ENCODE measurements at places on chromosomes 2 and 18. TPM values are rescaled to one million over a fixed set of nuclear protein-coding genes. Genes with fewer than 3 reads are reported as not detected.
A peak's percentile ranks its signal among the peaks of the same experiment; 100 is the strongest.

DNA sequence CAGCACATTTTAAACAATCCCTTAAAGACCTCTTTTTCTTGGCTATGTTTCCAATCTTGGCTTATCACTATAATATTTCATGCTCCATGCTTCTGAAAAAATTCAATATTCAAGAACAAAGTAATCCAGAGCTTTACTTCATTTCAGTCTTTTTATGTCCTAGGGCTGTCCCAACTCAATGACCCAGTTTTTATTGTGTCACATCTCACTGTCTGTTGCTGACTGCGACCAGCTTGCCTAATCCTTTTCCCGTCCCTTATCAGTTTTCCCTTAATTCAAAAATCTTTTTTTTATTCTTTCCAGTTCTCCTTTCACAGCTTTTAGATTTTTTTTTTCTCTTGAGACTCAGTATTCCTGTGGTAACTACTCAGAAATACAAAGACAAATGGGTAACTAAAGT is 10.2 kb downstream of the TMEM17 start:
- no peak overlapping the region for H3K4me3 ChIP-seq
- no peak for DNase-seq
- no peaks in the 10 kb centered on the region for H3K27me3 ChIP-seq
- no peaks in the 10 kb centered on the region for H3K36me3 ChIP-seq

DNA sequence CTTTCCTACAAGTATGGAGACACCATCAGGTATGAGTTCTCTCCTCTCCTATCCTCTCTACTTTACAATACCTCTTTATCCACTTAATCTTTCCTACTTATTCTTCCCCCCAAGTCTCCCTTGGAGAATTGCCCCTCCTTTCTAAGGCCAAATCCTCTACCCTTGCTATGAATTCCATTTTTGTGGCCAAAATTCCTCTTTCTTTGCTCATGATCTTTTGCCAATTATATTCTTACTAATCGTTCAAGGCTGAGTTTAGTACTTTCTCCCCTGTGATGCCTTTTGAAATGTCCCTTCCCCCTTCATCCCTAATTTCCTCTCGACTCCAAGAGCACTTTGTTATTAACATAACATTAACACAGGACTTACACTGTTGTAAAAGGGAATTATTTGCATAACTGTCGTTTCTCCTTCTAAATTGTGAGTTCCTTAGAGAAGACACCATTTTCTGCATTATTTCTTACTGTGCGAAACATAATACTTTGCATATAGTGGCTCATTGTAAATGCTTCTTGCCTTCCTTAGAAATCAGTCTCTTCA is 133.4 kb downstream of the KCTD1 start:
- H3K4me1 ChIP-seq, result no peaks in the 10 kb centered on the region
- no peaks in the 10 kb centered on the region for H3K27me3 ChIP-seq
- H3K4me3 ChIP-seq, result no peak overlapping the region
- DNase-seq, result no peak

Gene PLEK
- not detected for total RNA-seq

- no peak overlapping the region for H3K4me3 ChIP-seq
- no peaks in the 10 kb centered on the region for H3K27me3 ChIP-seq
Observed at GRCh38 chr2:191376981-191377629, 131.9 kb downstream of the MYO1B start.

DNA sequence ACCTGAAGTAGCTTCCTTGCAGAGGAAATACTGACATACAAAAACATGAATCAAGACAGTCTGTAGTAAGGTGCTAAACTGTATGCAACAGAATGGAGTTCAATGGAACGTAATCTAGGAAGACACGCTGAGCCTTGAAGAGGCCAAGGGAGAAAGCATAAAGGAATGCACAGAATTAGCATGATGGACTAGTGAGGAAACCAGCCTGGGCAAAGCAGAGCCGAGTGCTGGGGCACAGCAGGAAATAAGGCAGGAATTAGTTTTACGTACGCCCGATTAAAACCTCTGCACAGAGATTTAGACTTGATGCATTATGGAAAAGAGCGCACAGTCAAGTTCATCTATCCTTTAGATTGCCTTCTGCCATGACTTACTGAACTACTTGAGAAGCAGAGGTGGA is 200.3 kb downstream of the DLGAP1 start:
- no peak for DNase-seq
- no peaks in the 10 kb centered on the region for H3K4me1 ChIP-seq
- H3K4me3 ChIP-seq, result no peak overlapping the region
- no peaks in the 10 kb centered on the region for H3K36me3 ChIP-seq

Gene MRPS5
- 62.5 TPM for total RNA-seq

Gene LRATD1
- 177 TPM for total RNA-seq

Gene EGR4
- 0.12 TPM for total RNA-seq

GRCh38 chr2:171578127-171578803 is 56.0 kb downstream of the CYBRD1 start:
- peaks cover 3% of the 10 kb centered on the region for H3K4me1 ChIP-seq
- H3K36me3 ChIP-seq, result no peaks in the 10 kb centered on the region
- DNase-seq, result no peak
- H3K27ac ChIP-seq, result no peak overlapping the region
- peaks cover 8% of the 10 kb centered on the region for H3K27me3 ChIP-seq
- no peak overlapping the region for H3K4me3 ChIP-seq

DNA sequence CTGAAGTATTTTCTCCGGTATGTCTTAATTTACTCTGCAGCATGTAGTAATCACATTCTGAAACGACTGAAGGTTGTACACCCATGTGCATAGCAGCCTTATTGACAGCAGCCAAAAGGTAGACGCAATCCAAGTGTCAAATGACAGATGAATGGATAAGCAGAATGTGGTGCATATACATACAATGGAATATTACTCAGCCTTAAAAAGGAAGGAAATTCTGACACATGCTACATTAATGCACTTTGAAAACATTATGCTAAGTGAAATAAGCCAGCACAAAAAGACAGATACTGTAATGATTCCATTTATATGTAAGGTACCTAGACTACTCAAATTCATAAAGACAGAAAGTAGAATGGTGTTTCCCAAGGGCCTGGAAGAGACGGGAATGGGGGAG is 88.0 kb upstream of the EFEMP1 start:
- no peaks in the 10 kb centered on the region for H3K36me3 ChIP-seq
- H3K4me1 ChIP-seq, result peaks cover 9% of the 10 kb centered on the region
- no peaks in the 10 kb centered on the region for H3K27me3 ChIP-seq
- H3K27ac ChIP-seq, result no peak overlapping the region
- no peak for DNase-seq

DNA sequence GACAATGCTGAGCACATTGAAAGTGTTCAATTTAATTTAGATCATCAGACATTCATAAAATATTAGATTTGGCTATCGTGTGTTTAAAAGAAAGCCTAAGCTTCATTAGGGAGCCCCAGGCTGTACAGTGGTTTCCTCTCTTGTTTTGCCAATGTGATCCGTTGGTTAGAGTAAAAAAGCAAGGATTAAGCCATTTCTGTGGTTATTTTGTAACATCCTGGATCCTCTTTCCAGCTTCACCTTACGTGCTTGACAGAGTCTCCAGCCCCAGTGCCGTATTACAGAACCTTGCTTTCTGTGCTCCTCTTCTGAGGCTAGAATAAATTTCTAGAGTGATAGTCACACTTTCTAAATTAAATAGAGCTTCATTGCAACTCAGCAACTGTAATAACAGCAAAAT is 289.3 kb upstream of the LINC00305 start:
- no peaks in the 10 kb centered on the region for H3K4me1 ChIP-seq
- no peak overlapping the region for H3K27ac ChIP-seq
- peaks cover 5% of the 10 kb centered on the region for H3K36me3 ChIP-seq
- DNase-seq, result no peak
- H3K27me3 ChIP-seq, result no peaks in the 10 kb centered on the region

Gene MYL12B
- 193 TPM for total RNA-seq

DNA sequence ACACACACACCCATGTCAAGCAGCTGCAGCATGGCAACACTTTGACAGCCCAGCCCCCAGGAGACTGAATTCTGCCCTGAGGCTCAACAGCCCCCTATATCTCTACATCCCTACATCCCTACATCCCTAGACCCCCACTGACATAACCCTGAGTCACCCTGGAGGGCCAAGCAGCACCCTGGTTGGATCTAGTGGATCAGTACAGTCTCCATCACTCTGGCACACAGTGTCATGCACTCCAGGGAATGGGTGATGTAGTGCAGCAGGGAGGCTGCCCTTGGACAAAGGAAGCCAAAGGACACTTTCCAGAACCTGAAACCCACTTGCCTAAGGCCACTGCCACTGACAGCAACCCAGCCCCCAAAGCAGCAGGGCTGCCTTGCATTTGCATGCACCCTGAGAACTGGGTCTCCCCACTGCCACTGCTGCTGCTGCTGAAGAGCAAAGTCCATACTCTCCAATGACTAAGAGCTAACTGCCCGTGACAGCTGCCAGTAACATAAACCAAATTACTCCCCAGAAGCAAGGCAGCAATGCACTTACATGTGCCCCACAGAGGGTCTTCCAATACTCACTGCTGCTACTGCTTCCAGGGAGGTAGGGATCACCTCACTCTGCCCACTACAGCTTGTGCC is 681.6 kb upstream of the KLHL29 start:
- no peaks in the 10 kb centered on the region for H3K4me1 ChIP-seq
- no peaks in the 10 kb centered on the region for H3K27me3 ChIP-seq
- no peak overlapping the region for H3K4me3 ChIP-seq
- no peak for DNase-seq
- H3K27ac ChIP-seq, result no peak overlapping the region
- no peaks in the 10 kb centered on the region for H3K36me3 ChIP-seq

DNA sequence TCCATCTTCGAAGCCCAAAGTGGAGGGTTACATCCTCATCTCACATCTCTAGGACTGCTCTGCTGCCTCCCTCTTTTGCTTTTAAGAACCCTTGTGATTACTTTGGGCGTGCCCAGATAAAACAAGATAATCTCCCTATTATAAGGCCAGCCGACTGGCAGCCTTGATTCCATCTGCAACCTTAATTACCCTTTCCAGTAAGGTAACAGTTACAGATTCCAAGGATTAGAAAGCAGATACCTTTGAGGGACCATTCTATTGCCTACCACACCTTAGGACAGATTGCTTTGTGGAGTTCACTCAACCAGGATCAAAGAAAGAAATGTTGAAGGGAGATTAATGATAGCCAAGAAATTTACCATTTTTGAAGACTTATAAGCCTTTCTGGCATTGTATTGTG is 250.8 kb upstream of the ACVR2A start:
- H3K27ac ChIP-seq, result no peak overlapping the region
- H3K36me3 ChIP-seq, result no peaks in the 10 kb centered on the region
- H3K4me1 ChIP-seq, result peaks cover 4% of the 10 kb centered on the region
- no peak overlapping the region for H3K4me3 ChIP-seq
- DNase-seq, result no peak

- H3K36me3 ChIP-seq, result no peaks in the 10 kb centered on the region
- peaks cover 8% of the 10 kb centered on the region for H3K4me1 ChIP-seq
- DNase-seq, result no peak
- H3K27me3 ChIP-seq, result no peaks in the 10 kb centered on the region
Observed at GRCh38 chr2:95276244-95276887, 2.1 kb downstream of the PROM2 start.

DNA sequence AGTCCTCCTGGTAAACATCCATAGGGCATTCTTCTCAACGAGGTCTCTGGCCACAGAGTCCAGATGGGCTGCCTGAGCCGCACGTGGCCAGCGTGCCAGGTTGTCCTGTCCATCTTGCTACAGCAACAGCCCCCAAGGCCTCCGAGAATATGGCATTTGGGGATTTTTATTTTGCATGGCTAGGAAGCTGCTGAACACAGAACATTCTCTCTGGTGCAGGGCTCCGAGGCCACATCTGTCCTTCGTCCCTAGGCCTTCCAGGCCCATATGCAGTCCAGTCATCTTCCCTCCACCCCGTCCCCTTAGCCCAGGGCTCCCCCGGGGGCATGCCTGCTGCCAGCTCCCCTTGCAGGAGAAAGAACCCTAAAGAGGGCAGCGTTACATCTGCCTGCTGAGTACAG is 2.3 kb downstream of the HDAC4 start:
- DNase-seq, result no peak
- no peaks in the 10 kb centered on the region for H3K27me3 ChIP-seq
- H3K4me3 ChIP-seq, result peak overlapping the region; percentile 89
- H3K4me1 ChIP-seq, result peaks cover 28% of the 10 kb centered on the region
- H3K36me3 ChIP-seq, result no peaks in the 10 kb centered on the region

Gene TRABD2A
- total RNA-seq, result 1.4 TPM

Gene CYP1B1
- 1.1 TPM for total RNA-seq

Gene IL36A
- total RNA-seq, result not detected

DNA sequence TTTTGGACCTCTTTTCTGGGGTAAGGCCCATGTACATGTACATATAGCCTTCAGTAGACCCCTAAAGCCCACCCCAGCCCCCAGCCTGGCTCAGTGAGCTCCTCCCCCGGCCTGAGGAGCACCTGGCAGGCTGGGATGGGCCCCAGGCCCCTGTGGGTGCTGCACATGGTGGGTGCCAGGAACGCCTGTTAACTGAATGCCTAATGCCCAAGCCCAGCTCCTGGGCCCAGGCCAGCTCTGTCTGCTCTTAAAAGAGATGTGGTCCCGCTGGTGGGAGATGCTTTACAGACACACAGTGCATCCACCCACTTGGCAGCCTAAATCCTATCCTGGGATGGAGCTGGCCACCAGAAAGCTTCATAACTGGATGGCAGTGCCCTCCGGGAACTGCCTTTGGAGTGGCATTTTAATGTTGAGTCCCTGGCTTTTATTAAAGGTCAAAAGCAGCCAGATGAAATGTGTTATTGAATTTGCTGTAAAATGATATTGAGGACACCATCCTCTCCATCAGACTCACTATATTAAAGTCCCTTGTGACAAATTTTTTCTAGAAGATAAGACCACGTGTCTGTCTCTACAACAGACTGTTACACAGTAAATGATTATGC is 7.7 kb upstream of the OXER1 start:
- H3K36me3 ChIP-seq, result peaks cover 12% of the 10 kb centered on the region
- no peaks in the 10 kb centered on the region for H3K27me3 ChIP-seq
- no peak overlapping the region for H3K27ac ChIP-seq
- H3K4me1 ChIP-seq, result peaks cover 1% of the 10 kb centered on the region

GRCh38 chr2:119940856-119941255 is 72.0 kb upstream of the EPB41L5 start:
- no peak overlapping the region for H3K27ac ChIP-seq
- no peak for DNase-seq
- peaks cover 14% of the 10 kb centered on the region for H3K36me3 ChIP-seq
- H3K4me3 ChIP-seq, result no peak overlapping the region
- no peaks in the 10 kb centered on the region for H3K4me1 ChIP-seq

DNA sequence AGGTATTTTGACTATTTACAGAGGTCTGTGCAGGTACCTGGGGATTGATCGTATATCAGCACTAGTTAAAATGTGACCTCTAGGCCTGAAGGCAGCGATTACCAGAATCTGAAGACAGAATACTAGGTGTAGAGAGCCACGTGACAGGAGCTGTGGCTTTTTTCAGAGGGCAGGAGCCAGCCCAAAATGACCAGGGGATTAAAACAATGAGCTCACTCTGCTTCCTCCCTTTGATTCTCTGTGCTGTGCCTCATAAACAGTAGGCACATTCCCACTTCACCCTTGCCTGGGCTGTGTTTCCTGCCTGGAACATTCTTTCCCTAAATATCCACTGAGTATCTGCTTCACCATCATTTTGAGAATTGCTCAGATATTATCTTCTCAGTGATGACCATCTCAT is 15.2 kb downstream of the ITGAV start:
- peaks cover 17% of the 10 kb centered on the region for H3K4me1 ChIP-seq
- no peaks in the 10 kb centered on the region for H3K27me3 ChIP-seq
- no peak for DNase-seq
- peak overlapping the region; percentile 85 for H3K27ac ChIP-seq
- no peak overlapping the region for H3K4me3 ChIP-seq

Gene CD226
- 0.55 TPM for total RNA-seq

Gene NDC80
- total RNA-seq, result 15.0 TPM

Gene CD8B2
- total RNA-seq, result not detected

- no peaks in the 10 kb centered on the region for H3K27me3 ChIP-seq
- H3K27ac ChIP-seq, result peak overlapping the region; percentile 15
- H3K4me3 ChIP-seq, result no peak overlapping the region
- no peaks in the 10 kb centered on the region for H3K4me1 ChIP-seq
- DNase-seq, result no peak
Observed at GRCh38 chr2:218435003-218435982, 16.4 kb downstream of the VIL1 start.

Gene MAIP1
- total RNA-seq, result 20.4 TPM
